ENCODE measurements at places on chromosomes 6 and 20. TPM values are rescaled to one million over a fixed set of nuclear protein-coding genes. Genes with fewer than 3 reads are reported as not detected.

DLL1 gene
- 4.3 TPM for total RNA-seq

DNA sequence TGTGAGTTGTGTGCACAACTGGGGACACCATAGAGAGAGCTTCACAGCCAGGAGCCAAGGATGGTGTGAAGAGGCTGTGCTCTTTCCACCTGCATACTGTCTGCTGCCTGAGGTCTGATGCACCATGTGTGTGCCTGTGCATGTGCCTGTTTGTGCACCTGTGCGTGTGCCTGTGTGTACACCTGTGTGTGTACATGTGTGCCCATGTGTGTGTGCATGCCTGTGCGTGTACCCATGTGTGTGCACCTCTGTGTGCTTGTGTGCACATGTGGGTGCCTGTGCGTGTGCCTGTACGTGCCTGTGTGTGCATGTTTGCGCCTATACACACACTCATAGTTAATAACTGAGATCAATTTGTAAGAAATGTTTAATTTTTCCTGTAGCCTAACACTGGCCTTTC is 51.3 kb downstream of the FAM120B start:
- no peaks in the 10 kb centered on the region for H3K4me1 ChIP-seq
- no peaks in the 10 kb centered on the region for H3K27me3 ChIP-seq
- peaks cover 34% of the 10 kb centered on the region for H3K36me3 ChIP-seq
- H3K27ac ChIP-seq: no peak overlapping the region
- no peak overlapping the region for H3K4me3 ChIP-seq

GRCh38 chr20:48283470-48284110 is 498.3 kb upstream of the SULF2 start:
- no peak overlapping the region for H3K4me3 ChIP-seq
- DNase-seq: no peak
- H3K4me1 ChIP-seq: no peaks in the 10 kb centered on the region

DNA sequence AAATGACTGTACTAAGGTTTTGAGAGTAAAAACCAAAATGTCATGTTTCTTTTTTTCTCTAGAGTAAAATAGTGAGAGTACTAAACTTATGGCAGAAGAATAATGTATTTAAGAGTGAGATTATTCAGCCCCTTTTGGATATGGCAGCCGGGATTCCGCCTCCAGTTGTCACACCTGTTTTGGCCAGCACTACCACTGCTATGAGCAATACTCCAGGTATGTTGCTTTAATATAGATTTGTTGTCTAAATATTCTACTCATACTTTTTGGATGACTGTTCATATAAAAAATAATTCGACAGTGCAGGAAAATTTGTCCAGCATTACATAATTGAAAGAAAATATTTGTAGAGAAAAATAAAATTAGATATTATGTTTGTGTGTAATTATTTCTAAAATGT is 59.5 kb downstream of the SCAF8 start:
- H3K4me3 ChIP-seq: no peak overlapping the region
- H3K27me3 ChIP-seq: no peaks in the 10 kb centered on the region
- no peak overlapping the region for H3K27ac ChIP-seq
- H3K36me3 ChIP-seq: peaks cover 27% of the 10 kb centered on the region
